ENCODE measurements at places on chromosomes 2 and 18.

- no peak for DNase-seq
These were observed 220.3 kb upstream of the EPAS1 start for GRCh38 chr2:46076875-46077274.

- DNase-seq = no peak
These were observed 212.3 kb downstream of the BCL2 start for GRCh38 chr18:63107171-63107845.

- no peak for DNase-seq
These were observed 12.7 kb downstream of the THOC1 start for GRCh38 chr18:255171-255570.

GRCh38 chr18:12026562-12026961 lies 45.3 kb downstream of the IMPA2 start:
- DNase-seq = no peak

- no peak for DNase-seq
These were observed 30.1 kb upstream of the COPS8 start for GRCh38 chr2:237055386-237056100.

- DNase-seq = no peak
These were observed 691.0 kb upstream of the HS6ST1 start for GRCh38 chr2:129009555-129010146.

DNA sequence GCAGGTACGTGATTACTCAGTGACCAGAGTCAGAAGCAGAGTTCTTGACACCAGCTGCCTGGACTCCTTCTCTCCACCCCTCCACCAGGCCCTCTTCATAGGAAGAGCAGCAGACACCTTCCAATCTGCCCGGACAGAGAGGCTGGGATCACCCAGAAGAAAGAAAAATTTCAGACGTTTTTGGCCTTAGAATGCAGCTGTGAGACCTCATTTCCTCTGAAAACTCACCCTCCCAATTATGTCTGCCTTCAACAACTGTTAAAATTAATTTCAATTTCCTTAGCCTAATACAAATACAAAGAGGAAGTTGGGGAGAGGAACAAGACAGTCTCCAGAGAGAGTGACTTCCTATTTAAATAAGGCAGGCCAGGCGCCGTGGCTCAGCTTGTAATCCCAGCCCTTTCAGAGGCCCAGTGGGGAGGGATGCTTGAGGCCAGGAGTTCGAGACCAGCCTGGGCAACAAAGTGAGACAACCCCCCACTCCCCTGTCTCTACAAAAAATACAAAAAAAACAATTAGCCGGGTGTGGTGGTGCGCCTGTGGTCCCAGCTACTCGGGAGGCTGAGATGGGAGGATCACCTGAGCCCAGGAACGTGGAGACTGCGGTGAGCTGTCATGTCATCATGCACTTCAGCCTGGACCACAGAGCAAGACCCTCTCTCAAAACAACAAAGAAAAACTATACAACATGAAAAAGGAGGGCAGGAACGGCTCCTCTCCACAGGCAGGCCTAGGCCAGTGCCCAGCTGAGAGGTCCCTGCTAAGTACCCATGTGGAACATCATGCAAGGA lies 1.6 kb downstream of the SLC66A2 start:
- DNase-seq = no peak

GRCh38 chr2:235573331-235574221 lies 79.7 kb downstream of the AGAP1 start:
- no peak for DNase-seq

DNA sequence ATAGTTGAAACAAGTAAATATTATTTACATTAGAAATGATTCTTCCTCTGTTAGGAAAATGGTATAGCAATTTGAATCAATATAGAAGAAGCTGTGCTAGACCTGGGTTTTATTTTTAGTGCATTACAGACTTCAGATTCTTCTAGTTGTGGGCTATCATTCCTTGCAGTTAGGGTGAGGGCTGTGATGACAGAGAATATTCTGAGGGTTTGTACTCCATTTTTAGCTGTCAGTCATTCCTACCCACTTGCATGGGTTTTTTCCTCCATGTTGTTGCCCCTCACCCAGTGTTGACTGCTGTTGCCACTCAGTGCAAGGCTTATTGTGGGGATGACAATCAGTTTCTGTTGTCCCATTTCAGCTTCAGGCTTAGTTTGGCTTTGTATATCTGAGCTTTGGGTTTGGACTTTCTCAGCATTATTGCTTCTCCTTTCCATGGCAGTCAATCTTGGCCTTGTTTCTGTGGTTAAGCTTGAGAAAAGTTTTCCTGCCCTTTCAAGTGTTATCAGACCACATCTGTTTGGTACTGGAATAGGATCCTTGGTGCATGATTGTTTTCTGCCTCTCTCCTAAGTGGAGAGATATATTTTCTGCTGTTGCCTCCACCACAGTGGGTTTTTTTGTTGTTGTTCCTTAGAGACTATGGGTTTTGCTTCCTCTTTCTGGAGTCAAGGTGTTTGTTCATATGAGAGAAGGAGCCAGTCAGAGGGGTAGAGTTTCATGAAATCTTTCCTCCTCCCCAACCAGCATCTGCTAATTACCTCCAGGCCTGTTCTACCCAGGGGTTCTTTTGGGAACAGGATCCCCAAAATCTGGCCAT lies 312.7 kb upstream of the CWC22 start:
- DNase-seq = no peak
